NCI-H526 (cell line): ENCODE measurements at places on chromosomes 7 and 10.

DNA sequence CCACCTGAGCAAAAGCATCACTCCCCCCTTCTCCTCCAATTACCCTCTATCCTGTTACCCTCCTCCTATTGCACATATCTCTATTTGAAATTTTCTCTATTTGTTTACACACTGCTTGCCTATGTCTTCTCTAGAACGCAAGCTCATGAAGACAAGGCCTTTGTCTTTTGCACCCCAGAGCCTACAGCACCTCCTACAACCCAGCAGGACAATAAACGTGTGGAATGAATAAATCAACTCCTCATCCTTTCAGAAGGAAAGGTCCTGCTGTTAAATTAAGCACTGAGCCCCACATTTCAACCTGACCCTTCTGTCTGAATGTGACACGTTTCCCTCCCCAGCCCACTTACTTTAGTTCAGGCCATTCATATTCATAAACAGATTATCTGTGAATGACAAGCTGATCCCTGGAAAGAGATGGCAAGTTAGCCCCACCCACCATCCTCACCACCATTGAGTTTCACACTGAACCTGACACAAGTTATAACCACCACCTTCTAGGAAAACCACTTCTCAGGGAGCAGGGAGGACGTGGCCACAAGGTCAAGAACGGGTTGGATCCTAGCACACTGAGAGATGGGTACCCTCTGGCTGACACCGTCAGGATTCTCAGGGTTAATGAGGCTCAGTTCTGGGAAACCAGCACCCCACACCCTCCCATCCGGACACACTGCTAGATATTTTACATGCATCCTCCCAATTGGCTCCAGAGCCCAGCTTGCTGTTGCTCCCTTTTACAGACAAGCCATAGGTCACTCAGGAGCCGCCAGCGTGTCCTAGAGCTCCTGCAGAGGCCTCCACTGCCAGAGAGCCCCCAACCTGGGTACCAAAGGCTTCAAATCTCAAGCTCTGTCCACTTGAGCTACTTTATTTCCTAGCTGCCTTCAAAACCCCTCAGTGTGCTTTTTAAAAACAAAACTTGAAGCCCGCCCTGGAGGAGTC, 934 bp downstream of the PRTFDC1 start:
- no peak for DNase-seq

GRCh38 chr10:109103278-109103677, 820.0 kb downstream of the XPNPEP1 start:
- DNase-seq: no peak

DNA sequence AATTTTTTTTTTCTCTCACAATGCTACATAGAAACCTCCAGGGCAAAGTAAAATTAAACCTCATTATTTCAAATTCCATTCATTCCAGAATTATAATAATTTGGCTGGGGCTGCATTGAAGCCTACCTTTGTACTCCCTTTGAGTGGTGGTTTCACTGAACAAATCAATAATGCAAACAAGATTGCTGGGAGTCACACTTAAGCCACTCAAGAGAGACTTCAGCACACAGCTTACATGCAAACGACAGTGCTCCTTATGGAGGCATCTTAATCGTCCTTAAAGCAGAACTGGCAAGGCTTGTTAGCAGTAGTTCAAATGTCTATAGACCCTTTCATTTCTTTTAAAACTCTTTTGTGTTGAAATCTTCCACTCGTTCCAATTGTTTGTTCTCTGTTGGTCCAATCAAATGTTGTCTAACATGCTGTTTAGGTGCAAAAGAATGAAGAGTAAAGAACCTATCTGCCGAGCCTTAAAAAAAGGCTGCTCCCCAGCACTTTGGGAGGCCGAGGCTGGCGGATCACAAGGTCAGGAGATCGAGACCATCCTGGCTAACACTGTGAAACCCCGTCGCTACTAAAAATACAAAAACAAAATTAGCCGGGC, 294.9 kb downstream of the FGFR2 start:
- DNase-seq: peak; percentile 41

DNA sequence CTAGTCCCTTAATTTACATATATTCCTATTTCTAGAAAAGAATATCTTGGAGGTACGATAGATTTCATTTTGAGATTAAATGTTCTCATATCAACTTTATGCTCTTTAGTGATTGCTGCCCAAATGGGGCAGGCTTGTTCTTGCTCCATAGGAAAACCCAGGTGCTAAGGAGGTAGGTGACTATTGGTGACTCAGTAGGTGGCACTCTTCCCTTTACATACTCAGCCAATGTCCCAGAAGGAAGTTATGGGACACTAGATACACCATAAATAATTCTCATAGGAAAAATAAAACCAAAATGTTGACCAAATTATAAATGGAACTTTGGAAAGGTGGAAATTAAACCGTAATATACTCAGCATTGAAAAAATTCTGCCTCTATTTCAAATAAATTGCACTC, 4.0 kb downstream of the SKAP2 start:
- DNase-seq: peak; percentile 74

GRCh38 chr7:12716722-12717121, 29.3 kb downstream of the ARL4A start:
- no peak for DNase-seq

DNA sequence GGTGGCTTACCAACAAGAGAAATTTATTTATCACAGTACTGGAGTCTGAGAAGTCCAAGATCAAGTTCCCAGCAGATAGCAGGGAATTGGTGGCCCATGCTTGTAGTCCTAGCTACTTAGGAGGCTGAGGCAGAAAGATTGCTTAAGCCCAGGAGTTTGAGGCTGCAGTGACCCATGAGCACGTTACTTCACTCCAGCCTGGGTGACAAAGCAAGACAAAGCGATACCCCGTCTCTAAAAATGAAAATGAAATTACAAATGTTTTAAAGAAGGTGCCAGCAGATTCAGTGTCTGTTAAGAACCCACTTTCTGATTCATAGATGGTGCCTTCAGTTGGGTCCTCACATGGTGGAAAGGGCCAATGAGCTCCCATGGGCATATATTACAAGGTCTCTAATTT, 20.6 kb upstream of the ARHGAP12 start:
- DNase-seq: no peak

DNA sequence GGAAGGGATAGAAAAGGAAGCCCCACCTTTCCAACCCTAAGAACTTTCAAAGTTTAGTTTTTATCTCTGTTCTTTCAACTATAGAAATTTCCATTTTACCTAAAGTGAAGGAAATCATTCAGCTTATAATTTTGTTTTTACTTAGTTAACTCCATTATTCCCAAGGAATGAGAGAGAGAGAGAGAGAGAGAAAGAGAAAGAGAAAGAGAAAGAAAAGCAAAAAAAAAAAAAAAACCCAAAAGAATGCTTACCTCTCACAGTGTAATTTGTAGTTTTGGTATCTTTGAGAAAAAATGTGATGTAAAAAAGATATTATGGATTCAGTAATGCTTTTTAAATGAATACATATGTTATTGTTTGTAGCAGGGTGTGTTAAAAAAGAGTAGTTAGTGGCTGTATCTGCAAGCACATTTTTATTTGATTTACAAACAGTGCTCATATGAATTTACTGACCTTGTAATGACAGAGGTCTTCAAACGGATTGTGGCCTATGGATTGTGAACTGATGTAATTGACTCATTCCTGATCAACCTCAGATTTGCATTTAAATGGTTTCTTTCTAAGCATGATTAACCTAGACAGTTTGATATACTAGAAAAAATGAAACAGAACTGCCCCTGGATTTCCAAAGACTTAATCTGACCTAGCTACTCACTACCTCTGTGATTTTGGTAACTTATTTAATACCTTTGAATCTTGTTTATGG, 64.9 kb downstream of the LCOR start:
- DNase-seq: peak; percentile 5

- DNase-seq: no peak
These were observed 840.8 kb downstream of the GRM8 start for GRCh38 chr7:126411821-126412383.

- no peak for DNase-seq
These were observed 7.2 kb downstream of the CDCA7L start for GRCh38 chr7:21938463-21938862.

- DNase-seq: no peak
These were observed 7.9 kb downstream of the GIMAP5 start for GRCh38 chr7:150745086-150745485.

DNA sequence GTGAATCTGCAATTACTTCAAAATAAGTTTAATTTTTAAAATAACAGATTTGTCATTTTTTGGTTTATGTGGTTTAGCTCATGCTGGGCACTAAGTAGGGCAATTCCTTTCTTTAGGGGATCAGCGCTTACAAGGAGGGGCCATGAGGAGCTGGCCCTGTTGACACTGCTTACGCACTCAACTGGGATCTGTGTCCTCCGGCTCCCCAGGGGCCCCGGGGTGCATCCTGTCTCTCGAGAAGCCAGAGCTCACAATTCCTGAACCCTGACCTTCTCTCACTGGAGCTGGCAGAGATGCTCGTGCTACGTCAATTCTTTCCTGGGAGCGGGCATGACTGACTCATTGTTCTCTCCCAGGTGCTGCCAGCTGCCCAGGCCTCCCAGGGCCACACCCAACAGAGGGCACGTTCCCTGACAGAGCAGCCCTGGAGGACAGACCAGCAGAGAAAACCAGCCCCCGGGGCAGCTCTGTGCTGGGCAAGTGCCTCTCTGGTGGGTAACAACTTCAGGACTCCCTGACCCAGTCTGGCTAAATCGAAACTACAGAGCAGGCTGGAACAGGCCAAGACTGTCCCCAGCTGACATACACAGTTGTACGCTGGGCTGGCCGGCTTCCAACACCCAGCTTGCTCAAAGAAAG, 36.8 kb downstream of the CTBP2 start:
- peak; percentile 44 for DNase-seq

GRCh38 chr7:106679153-106679931, 18.4 kb upstream of the CCDC71L start:
- no peak for DNase-seq

GRCh38 chr7:134836447-134836846, 57.0 kb downstream of the CALD1 start:
- no peak for DNase-seq

DNA sequence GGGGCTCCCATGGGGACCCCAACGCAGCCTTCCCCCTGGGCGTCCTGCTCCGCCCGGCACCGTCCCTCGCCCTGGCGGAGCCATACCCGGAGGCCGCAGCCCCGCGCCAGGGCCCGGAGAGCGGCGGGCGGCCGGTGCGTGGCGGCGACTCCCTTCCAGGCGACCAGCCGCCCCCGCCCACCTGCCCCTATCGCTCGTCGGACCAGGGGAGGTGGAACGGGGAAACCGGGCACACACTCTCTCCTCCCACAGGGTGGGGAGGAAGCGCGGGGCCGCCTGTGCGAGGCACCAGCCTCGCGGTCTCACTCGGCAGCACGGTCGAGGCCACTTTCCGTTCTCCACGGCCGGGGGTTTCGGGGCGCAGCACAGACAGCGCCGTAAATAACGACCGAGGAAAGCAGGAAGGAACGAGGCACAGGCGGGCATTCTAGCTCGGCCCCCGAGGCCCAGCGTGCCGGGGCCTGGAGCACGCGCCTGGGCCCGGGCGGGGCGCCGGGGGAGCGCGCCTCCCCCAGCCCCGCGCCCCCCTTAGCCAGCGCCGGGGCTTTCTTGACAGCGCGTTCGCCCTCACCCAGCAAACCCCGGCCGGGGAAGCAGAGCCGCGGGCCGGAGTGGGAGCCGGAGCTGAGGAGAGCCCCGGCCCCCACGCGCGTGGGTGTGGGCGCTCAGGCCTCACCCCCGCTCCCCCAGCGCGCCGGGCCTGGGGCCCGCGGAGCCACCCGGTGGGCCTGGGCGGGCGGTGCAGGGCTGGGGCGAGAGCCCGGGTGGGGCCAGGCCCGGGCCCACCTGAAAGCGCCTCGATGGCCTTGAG, 936 bp downstream of the IGF2BP3 start:
- no peak for DNase-seq

DNA sequence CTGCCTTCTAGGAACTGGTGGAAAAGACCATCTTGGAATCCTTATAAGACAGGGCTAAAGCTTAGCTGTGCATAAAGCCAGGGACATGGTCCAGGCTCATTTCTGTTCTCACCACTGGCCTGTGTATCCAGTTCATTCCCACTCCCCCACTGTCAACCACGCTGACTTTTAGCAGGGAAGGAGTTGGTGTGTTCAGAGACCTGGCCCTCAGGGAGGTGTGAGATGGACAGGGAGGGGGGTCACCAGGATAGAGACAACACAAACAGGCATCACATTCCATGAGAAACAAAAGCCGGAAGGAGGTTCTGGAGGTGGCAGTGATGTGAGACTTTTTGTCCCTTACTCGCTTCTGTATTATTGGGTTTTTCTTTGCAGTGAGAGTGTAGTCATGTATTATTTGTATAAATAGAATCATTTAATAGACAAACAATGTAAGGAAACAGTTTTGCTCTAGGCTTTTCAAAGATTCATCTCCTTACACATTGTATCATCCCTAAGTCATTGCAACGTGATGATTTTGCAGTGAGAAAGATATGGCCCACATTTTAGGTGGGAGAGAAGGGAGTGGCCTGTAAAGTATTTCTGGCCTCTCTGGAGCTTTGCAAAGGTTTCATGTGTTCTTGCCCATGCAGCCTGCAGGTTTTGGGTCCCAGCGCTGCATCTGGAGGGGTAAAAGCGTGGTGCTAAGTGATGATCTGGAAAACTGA, 52.0 kb downstream of the EEPD1 start:
- DNase-seq: no peak

GRCh38 chr7:40211276-40212003, 76.6 kb downstream of the SUGCT start:
- DNase-seq: no peak
